ENCODE measurements at places on chromosomes 5 and 9.
A peak's percentile ranks its signal among the peaks of the same experiment; 100 is the strongest.

DNA sequence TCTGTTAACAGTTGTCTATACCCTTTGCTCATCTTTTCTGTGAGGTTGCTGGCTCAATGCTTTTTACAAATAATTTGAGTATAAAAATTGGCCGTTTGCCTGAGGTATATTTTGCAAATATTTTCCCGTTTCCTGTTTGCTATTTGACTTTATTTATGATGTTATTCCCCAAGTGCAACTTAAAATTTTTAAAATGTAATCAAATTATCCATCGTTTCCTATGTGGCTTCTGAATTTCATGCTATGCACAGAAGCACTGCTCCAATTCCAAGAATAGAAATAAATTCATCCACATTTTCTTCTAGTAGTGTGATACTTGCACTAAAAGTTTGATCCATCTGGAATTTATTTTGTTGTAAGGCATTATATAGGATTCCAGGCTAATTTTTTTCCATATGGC is 123.6 kb downstream of the ZNF608 start:
- no peak for DNase-seq

- DNase-seq = no peak
Measured at GRCh38 chr9:73133022-73133651, 18.5 kb upstream of the ANXA1 start.

DNA sequence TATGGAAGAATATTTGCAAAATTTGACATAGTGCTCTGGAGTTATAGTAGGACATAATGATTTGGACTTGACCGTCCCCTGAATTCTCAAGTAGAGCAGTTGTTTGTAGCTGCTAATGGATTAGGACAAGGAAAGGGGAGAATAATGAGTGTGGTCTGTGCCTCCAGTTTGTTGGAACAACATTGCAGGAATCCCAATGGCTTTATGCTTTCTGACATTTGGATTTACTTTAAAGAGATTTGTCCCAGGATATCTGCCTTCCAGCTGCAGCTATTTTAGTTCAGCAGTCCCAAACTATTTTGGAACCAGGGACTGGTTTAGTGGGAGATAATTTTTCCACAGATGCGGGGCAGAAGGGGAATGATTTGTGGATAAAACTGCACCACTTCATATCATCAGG is 648.2 kb downstream of the SLCO4C1 start:
- no peak for DNase-seq

- no peak for DNase-seq
Measured at GRCh38 chr5:137263371-137264005, 235.6 kb downstream of the SPOCK1 start.

DNA sequence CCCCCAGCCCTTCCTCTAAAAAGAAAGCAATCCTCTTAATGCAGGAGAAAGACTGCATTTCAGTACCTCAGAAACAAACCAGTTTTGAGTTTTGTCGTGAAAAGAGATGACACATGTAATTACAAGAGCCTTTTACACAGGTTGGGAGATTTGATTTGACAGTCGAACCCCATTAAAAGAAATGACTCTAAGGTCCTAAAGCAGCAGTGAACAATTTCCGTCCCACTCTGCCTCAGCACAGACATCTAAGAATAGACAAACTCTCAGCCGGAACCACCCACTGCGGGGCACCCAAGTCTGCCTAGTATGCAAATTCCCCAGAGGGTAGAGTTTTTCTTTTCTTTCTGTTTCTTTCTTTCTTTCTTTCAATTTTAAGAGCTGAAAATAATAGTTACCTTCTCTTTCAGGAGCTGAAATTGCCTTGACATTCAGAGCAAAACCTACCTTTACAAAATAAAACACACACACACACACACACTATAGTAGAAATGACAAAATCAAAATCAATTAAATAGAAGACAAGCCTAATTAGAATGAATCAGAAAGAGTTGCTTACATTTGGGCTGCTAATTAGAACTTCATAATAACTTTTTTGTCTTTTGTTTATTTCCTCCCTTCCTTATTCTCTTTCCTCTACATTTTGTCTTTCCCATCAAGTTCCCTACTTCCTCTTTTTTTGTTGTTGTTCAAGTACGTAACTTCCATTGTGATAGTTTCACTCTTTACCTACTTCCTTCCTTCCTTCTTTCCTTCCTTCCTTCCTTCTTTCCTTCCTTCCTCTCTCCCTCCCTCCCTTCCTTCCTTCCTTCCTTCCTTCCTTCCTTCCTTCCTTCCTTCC is 65.1 kb downstream of the BASP1 start:
- no peak for DNase-seq

DNA sequence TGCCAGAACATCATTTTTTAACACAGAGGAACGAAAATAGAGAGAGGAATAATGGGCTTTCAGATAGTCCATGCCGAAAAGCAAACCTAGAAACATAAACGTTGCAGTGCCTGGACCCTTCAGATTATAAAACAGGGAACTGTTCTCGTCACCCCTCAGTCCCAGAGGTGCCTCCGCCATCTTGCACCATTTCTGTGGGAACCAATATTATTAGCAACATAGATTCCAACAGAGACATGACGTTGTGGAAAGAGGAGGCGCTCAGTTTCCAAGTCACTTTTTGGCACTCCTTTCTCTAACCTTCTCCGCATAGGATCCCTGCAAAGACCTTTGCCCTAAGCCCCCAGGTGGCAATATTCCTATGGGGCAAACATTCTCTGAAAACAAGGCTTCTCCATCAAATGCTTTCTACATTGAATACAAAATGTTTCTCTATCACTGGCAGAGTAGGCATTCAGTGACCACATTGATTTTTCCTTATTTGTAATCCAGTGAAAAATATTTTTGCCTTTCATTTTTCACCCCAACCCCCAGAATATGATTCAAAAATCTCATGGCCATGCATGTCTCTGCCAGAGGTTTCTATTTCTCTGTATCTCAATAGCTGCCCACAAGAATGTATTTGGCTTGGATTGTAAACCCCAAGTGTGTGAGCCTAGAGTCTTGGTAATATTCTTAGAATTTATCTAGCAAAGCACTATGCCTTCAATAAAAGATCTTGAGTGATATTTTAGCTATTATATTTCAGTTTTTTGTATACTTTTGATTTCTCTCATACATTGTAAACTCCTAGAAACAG is 500.8 kb upstream of the WWC1 start:
- DNase-seq = no peak

- peak; percentile 7 for DNase-seq
Measured at GRCh38 chr5:13529300-13529699, 415.2 kb downstream of the DNAH5 start.

GRCh38 chr9:22682961-22683699 is 236.5 kb downstream of the DMRTA1 start:
- peak; percentile 54 for DNase-seq

Data from AG08396 (cell line).